ENCODE measurements at places on chromosomes 5 and 9.

DNA sequence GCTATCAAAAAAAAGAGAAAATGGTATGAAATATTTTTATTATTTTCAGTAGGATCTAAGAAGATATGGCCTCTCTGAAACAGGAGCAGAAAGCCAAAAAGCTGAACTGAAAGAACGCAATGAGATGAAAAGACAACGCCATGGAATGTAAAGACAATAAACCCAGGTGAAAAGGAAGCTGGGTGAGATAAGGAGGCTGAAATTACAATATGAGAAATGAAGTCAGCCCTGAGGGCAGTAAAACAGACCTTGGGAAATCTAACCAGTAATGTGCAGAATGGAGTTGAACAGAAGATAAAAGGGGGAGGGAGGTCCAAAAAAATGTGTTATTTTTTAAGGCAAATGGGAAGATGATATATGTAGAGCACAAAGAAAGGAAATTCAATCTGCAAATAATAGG is 265.3 kb downstream of the ENC1 start:
- peaks cover 12% of the 10 kb centered on the region for H3K27me3 ChIP-seq
- H3K36me3 ChIP-seq = no peaks in the 10 kb centered on the region
- no peak for DNase-seq
- H3K4me1 ChIP-seq = no peaks in the 10 kb centered on the region
- H3K4me3 ChIP-seq = no peak overlapping the region
- no peak overlapping the region for H3K27ac ChIP-seq

- H3K4me3 ChIP-seq = no peak overlapping the region
- DNase-seq = peak; percentile 48
- no peaks in the 10 kb centered on the region for H3K36me3 ChIP-seq
Measured at GRCh38 chr9:18255158-18255629, 218.8 kb upstream of the ADAMTSL1 start.

GRCh38 chr5:57366744-57367143 is 115.9 kb downstream of the ACTBL2 start:
- peaks cover 7% of the 10 kb centered on the region for H3K27me3 ChIP-seq
- H3K4me3 ChIP-seq = no peak overlapping the region
- no peak overlapping the region for H3K27ac ChIP-seq
- peaks cover 2% of the 10 kb centered on the region for H3K4me1 ChIP-seq
- no peak for DNase-seq

DNA sequence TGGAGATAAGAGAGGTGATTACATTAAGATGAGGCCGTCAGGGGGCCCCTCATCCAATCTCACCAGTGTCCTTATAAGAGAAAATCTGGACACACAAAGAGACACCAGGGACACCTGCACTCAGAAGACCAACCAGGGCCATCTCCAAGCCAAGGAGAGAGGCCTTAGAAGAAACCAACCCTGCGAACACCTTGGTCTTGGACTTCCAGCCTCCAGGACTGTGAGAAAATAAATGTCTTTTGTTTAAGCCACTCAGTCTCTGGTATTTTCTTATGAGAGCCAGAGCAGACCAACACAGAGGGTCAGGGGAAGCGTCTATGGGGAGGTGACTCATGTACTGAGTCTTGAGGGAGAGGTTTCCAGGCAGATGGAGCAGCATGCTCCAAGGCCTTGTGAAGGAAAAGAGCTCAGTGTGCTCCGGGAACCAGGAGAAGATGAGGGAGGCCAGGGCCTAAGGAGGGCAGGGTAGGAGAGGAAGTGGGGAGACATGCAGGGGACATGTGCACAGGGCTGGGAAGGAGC is 5.4 kb downstream of the PHYKPL start:
- H3K4me1 ChIP-seq = peaks cover 23% of the 10 kb centered on the region
- H3K4me3 ChIP-seq = no peak overlapping the region
- H3K27ac ChIP-seq = no peak overlapping the region

DNA sequence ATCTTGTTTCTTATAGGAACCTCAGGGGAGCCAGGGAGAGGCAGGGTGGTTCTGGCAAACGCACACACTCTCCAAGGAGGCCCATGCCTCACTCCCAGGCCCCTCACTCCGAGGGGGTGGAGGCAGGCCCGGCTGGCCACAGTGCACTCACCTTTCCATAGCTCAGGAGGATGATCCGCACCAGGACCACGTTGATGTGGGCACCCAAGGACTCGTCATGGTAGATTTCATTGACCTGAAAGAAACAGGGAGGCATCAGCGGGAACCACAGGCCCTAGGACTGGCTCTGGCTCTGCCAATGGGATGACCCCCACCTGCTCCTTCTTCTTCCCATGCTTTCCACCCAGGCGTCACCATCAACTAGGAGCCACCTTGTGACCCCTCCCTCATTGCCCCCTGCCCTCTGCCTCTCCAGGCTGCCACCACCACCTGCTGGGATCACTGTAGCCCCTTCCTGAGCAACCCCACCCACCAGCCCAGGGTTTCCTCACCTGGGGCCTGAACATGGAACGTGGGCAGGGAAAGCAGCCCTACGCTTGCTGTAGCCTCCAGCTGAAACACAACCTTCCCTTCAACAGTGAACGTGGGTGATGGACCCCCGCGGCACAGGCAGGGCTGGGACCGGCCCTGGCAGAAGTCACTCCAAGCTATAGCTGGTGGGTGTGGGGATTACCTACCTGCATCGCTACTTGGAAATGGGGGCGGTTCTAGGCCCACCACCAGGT is 120.9 kb downstream of the ZNF354C start:
- H3K36me3 ChIP-seq = no peaks in the 10 kb centered on the region
- H3K4me3 ChIP-seq = no peak overlapping the region
- no peaks in the 10 kb centered on the region for H3K4me1 ChIP-seq
- no peak overlapping the region for H3K27ac ChIP-seq
- H3K27me3 ChIP-seq = no peaks in the 10 kb centered on the region

GRCh38 chr9:92439921-92440750 is 15.9 kb upstream of the OMD start:
- no peaks in the 10 kb centered on the region for H3K36me3 ChIP-seq
- no peak overlapping the region for H3K4me3 ChIP-seq

GRCh38 chr9:98896632-98897031 is 47.1 kb upstream of the COL15A1 start:
- H3K27ac ChIP-seq = no peak overlapping the region
- H3K4me3 ChIP-seq = no peak overlapping the region
- peaks cover 12% of the 10 kb centered on the region for H3K27me3 ChIP-seq
- DNase-seq = no peak

- no peaks in the 10 kb centered on the region for H3K36me3 ChIP-seq
- no peaks in the 10 kb centered on the region for H3K4me1 ChIP-seq
- H3K27me3 ChIP-seq = no peaks in the 10 kb centered on the region
Measured at GRCh38 chr9:75382126-75382525, 293.8 kb downstream of the OSTF1 start.

- H3K4me1 ChIP-seq = peaks cover 18% of the 10 kb centered on the region
- no peak overlapping the region for H3K27ac ChIP-seq
- no peak overlapping the region for H3K4me3 ChIP-seq
- peaks cover 2% of the 10 kb centered on the region for H3K36me3 ChIP-seq
- no peak for DNase-seq
Measured at GRCh38 chr9:111943746-111944145, 47.1 kb downstream of the UGCG start.

DNA sequence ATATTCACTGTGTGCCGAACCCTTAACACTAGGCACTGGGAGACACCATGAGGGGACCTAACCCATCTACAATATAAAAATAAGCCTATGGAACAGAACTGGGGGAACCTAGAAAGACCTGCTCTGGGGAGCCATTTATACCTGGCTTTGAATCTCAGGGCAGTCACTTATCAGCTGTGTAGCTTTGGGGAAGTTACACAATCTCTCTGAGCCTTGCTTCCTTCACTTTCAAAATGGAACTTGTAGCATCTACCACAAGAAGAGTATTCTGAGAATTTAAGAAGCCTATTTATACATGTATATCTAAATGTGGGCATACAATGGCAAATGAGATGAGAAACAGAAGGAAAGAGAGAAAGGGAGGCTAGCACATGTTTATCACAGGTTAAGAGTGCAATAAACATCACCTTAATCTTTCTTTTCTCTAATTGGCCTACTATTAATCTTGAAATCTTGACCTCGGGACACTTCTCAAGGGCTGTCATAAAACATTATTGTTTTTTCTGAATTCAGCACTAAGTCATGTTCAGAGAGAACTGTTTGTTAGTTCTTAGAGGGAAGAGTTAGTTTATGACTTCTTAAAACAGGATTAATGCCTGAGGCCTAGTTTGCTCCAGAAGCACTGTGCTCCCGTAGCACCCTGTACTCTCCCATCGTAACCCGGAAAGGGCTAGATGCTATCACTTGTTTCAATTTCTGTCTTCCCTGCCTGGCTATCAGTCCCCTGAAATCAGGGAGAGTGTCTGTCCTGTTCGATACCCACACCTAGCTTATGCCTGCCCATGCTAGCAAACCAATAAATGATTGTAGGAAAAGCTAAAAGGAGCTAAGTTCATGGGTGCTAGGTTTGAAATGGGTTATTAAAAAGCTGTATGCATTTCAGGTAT is 606.4 kb upstream of the CLINT1 start:
- H3K4me1 ChIP-seq = peaks cover 2% of the 10 kb centered on the region
- no peak overlapping the region for H3K27ac ChIP-seq
- no peak for DNase-seq
- H3K36me3 ChIP-seq = no peaks in the 10 kb centered on the region

DNA sequence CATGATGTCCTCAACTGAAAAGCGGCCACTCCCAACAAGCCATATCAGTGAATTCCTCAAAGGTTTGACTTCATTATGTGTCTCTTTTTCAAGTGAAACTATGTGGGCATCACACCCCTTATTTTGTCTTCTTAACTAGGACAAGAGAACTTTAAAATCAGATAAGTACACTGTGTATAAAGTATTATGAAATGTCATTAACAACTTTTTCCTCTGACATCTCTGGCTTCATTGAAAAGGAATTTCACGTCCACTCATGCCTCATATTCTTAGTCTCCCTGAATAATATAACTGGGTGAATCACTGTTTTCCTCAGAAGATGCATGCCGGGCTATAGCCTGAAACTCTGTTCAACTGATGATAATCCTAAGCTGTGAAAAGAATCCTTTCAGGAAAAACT is 415.8 kb downstream of the ACTL7B start:
- no peaks in the 10 kb centered on the region for H3K27me3 ChIP-seq
- no peak for DNase-seq
- no peaks in the 10 kb centered on the region for H3K36me3 ChIP-seq
- no peak overlapping the region for H3K27ac ChIP-seq
- no peak overlapping the region for H3K4me3 ChIP-seq

GRCh38 chr5:36373527-36374086 is 71.9 kb upstream of the RANBP3L start:
- H3K4me1 ChIP-seq = no peaks in the 10 kb centered on the region
- DNase-seq = no peak
- no peak overlapping the region for H3K27ac ChIP-seq

- H3K4me1 ChIP-seq = peaks cover 11% of the 10 kb centered on the region
- DNase-seq = no peak
- no peaks in the 10 kb centered on the region for H3K36me3 ChIP-seq
- peak overlapping the region; percentile 68 for H3K4me3 ChIP-seq
- peak overlapping the region; percentile 58 for H3K27ac ChIP-seq
- H3K27me3 ChIP-seq = peaks cover 53% of the 10 kb centered on the region
Measured at GRCh38 chr5:93585767-93586385, 2.9 kb downstream of the NR2F1 start.

GRCh38 chr5:111800351-111800750 is 43.4 kb upstream of the NREP start:
- no peaks in the 10 kb centered on the region for H3K36me3 ChIP-seq
- H3K27ac ChIP-seq = no peak overlapping the region
- no peak for DNase-seq
- no peaks in the 10 kb centered on the region for H3K4me1 ChIP-seq
- H3K27me3 ChIP-seq = peaks cover 8% of the 10 kb centered on the region
- no peak overlapping the region for H3K4me3 ChIP-seq

DNA sequence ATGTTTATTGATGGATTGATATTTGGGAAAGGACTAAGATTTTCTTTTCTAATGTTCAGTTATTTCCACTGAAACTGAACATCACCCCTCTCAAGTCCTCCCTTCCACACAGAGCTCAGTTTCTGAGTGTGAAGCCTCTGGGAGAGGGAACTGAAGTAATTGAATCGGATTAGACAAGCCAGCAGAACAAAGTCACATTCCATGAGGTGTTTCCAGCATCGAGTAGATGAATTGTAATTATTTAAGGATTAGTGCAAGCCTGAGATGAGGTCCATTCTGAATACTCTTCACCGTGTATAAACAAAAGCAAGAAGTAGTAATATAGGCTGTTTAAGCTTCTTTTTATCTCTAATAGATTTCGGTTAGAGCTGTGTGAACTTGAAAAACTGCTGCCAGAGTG is 2060.5 kb downstream of the MAT2B start:
- no peak overlapping the region for H3K4me3 ChIP-seq
- H3K27me3 ChIP-seq = no peaks in the 10 kb centered on the region
- H3K36me3 ChIP-seq = no peaks in the 10 kb centered on the region
- no peaks in the 10 kb centered on the region for H3K4me1 ChIP-seq
- H3K27ac ChIP-seq = no peak overlapping the region

DNA sequence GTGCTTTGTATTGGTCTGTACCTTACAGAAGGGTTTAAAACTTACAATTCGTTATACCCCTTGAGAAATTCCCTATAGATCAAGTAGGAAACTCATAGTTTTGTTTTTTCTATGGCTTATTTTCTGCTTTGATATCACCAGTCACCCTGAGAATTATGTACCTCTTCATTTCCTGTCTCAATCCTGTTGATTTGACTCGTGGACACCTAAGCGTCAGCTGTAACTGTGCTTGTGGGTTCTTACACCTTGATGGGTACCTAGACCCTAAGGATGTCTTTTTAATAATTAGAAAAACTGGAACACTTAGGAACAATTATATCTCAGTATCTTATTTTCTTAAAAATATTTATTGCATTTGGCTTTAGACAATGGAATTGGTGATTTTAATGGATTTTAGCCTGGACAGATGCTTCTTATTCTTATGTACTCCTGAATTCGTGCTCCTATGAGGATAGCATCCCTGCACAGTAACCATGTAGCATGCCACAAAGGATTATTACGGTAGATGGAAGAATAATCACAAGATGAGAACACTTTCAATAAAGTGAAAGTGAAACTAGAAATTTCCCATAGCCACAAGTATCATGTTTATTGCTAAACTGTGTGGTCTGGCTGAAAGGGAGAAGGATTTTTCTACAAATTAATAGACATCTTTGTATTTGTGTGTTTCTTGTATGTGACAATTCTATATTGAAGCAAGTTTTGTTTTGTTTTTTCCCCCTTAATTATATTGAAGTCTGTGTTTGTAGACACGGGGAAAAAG is 1920.3 kb upstream of the WWC1 start:
- no peak for DNase-seq
- no peaks in the 10 kb centered on the region for H3K27me3 ChIP-seq
- no peaks in the 10 kb centered on the region for H3K36me3 ChIP-seq
- H3K4me3 ChIP-seq = no peak overlapping the region

DNA sequence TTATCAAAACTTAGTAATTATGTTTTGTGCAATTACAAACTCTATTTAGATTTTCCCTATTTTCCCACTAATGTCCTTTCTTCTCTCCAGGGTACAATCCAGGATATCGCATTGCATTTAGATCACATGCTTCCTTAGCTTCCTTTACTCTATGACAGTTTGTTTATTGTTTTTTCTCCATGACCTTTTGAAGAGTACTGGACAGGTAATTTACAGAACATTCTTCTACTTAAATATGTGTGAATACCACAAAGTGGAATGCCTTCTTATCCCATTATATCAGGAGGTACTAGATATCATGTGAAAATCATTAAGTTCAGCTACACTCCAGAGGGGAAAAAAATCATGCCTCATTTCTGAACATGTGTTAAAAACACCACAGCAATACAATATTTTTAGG is 776.6 kb upstream of the CDH9 start:
- H3K27ac ChIP-seq = no peak overlapping the region
- no peak overlapping the region for H3K4me3 ChIP-seq
- H3K27me3 ChIP-seq = no peaks in the 10 kb centered on the region
- DNase-seq = no peak
- no peaks in the 10 kb centered on the region for H3K36me3 ChIP-seq

All from activated T-helper 2 cell treated with anti-CD3 and anti-CD28 coated beads, Interferon-gamma antibody, Interleukin-2, Interleukin-4, amounts not matched to agents 10 μg/mL and 5 μg/mL and 100 μg/mL, durations not matched to agents 14 hours and 24 hours and 36 hours (primary cell).